ENCODE measurements at places on chromosomes 5 and 9.

GRCh38 chr9:9016597-9016996 is 1217.0 kb upstream of the DMAC1 start:
- DNase-seq: no peak

DNA sequence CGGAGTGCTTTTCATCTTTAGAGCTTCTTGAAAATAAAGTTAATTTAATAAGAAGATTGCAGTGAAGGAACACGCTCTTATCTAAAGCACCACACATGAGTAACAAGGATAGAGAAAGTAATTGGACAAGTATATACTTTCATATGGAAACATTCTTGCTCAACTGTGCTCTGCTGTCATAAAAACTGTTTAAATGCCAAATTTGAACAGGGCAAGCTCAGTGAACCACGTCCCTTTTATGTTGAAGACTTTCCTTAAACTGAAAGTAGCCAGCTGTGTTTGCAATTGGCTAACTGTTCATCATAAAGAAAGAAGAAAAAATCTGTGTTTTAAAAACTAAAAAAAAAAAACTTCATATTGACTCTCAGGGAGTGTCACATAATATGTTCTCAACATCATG is 1610.7 kb upstream of the C9orf72 start:
- DNase-seq: no peak

DNA sequence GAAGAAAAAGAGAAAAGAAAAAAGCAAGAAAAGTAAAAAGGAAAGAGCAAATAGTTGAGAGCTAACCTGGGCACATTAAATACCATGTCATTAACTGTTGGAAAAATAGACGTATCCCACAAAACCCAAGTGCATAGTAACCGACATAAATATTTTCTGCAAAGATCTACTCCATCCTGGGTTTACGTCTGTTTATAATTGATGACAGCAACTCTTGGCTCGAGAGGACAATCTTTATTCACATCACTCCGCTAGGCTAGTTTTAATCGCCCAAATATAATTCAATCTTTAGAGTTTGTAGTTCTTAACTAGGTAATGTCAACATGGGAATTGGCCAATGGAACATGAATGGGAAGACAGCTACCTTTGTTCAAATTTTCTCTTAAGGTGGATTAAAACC is 321.7 kb upstream of the TNC start:
- DNase-seq: no peak

- DNase-seq: no peak
Observed at GRCh38 chr5:148811756-148812155, 14.7 kb upstream of the ADRB2 start.

- DNase-seq: no peak
Observed at GRCh38 chr9:97508852-97509251, 7.4 kb downstream of the TMOD1 start.

DNA sequence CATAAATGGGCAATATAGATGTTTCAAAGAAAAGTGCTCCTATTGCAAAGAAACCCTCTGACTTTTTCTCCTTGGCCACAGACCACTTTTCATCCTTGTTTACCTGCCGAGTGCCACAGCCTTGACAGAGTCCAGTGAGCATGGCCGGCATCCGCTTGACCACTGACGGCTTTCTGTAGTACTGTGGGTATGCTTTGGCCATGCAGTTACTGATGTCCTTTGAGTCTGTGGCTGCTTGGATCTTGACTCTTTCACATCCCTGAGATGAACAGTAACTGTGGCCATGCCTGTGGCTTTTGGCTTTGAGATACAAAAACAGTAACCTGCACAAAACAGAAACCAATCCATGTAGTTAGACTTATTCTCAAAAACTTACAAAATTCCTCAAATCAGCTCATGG is 70.4 kb downstream of the CEMIP2 start:
- no peak for DNase-seq

GRCh38 chr9:31799953-31800609 is 584.4 kb upstream of the ACO1 start:
- DNase-seq: peak; percentile 45

GRCh38 chr5:16178745-16179372 is 732 bp downstream of the MARCHF11 start:
- DNase-seq: peak; percentile 90

All from kidney (tissue), 22 donors.